COLO829 (cell line): ENCODE measurements at places on chromosomes 7 and 10.

DNA sequence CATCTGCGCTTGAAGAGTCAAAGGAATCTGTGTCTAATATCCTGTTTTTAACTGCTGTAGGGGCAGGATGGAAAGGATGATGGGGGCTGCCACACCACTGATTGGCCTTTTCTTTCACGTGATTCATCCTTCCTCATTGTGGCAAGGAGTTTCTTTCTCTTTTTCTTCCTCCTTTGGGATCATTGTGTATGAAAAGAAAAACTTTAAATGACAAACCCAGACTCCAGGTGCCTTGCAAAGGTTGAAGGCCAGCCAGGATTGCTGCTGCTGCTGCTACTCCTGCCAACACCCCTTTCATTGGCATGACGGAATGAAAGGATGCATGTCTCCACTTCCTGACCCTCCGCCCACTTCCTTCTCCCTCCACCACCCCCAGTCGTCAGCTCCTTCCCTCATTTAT is 6.5 kb upstream of the OIT3 start:
- no peak for DNase-seq

- no peak for DNase-seq
Observed at GRCh38 chr7:100885440-100886141, 3.9 kb downstream of the UFSP1 start.

DNA sequence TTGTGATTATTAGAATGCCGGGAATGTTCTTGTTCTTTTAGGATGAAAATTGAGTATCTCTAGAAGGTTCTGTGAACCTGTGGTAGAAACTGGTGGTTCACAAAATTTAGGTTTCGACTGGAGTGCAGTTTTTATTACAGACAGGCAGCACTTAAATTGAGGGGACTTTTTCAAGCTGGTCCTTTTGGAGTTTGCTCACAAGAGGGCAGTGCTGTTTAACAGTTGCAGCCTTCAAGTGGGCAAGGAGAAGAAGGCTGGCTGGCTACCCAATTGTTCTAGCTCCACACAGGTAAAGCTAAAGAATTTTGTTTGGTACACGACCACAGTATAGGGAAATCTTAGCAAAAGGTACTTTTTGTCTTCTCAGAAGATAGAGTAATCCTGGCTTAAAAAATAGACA is 233.6 kb downstream of the SNX13 start:
- peak; percentile 81 for DNase-seq

DNA sequence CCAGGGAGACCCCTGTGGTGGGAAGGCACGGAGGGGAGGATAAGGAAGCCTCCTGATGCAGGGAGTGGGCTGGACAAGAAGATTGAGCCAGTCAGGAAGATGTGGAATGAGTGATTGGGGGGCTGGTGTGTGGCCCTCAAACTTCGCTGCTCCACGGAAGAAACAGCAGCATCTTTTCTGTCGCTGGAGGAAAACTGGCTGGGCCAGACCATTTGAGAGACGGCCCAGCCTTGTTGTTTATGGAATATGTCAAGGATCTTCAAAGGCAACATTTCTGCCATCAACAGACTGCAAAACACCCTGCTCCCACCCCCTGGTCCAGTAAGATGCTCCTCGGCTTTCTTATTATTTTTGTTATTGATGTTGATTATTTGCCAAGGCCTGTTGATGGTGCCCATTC is 29.4 kb downstream of the PALD1 start:
- DNase-seq = no peak

DNA sequence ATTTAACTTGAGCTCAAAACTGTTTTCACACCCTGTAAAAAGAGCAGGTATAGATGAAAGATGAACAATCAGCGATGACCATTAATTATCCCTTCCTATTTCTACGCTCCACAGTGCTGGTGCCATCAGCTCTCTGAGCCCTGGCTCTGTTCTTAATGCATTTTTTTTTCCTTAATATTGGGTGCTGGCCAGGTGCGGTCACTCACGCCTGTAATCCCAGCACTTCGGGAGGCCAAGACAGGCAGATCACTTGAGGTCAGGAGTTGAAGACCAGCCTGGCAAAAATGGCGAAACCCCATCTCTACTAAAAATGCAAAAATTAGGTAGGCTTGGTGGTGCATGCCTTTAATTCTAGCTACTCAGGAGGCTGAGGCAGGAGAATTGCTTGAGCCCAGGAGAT is 4.2 kb downstream of the STEAP4 start:
- DNase-seq = no peak

GRCh38 chr10:128916383-128916782 is 550.7 kb upstream of the MGMT start:
- DNase-seq = no peak

DNA sequence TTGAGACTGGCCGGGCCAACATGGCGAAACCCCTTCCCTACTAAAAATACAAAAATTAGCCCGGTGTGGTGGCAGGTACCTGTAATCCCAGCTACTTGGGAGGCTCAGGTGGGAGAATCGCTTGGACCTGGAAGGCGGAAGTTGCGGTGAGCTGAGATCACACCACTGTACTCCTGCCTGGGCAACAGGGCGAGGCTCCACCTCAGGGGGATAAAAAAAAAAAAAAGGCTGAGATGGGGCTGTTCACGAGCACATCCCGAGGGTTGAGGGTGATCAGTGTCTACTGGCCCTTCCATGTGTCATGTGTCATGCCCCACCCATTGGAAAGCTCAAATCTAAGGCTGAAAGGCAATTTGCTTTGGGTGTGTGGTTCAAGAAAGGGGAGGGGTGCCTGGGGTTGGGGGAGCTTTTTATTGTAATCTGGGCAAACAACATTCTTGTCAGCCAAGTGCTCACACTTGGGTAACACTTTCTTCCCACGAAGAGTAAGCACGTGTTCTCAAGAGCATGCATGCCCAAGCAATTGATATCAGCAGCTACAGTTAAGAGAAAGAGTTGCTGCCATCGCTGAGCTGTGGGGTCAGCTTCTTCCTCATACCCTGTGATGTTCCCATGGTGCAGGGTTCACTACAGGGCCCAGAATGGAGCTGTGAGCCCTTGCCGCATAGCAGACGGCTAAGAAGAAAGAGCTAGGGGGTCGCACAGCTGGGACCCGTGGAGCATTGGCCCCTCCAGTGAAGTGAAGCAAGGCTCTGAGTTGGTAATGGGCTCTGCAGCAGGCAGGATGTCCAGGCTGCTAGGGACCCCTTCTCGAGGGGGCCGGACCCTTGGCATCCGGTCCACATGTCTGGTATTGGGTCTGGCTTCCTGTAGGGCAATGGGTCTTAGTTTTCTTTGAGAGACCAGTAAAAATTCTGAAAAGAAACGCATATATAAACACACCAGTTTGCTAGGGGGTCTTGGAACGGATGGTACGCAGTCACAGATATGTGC is 9.9 kb upstream of the ACSL5 start:
- no peak for DNase-seq

- DNase-seq = no peak
Observed at GRCh38 chr10:110460111-110460809, 37.4 kb upstream of the DUSP5 start.

DNA sequence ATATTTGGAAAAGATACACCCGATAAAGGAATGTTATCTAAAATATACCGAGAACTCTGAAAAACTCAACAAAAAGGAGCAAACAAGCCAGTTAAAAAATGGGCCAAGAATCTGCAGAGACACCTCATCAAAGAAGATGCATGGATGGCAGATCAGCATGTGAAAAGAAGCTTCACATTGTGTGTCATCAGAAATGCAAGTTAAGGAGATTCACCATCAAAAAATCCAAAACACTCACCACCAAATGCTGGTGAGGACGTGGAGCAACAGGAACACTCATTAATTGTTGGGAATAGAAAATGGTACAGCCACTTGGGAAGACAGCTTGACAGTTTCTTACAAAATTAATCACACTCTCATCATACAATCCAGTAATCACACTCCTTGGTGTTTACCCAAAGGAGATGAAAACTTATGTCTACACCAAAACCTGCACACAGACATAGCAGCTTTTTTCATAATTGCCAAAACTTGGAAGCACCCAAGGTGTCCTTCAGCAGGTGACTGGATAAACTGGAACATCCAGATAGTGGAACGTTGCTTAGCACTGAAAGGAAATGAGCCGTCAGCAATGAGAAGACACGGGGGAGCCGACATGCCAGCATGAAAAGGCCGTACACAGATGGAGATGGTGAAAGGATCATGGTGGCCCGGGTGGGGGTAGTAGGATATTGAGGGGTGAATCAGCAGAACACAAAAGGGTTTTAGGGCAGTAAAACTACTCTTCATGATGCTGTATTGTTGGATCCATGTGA is 27.9 kb upstream of the PWWP2B start:
- no peak for DNase-seq

DNA sequence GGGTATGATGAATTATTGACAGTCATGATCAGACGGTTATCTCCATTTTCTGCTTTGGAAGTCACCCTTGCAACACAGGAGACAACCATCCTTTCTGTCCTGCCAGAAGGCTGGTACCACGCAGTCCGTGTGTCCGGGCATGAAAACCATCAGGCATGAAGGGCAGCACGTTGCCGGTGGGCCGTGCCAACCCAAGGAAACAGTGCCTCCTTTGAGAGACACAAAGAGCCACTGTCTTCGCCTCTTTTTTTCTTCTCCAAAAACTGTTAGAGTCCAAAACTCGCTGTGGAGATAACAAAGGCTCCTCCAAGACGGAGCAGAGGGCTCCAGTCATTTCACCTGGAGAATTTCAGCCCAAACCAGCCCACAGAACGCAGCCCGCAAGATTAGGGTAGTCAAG is 60.4 kb upstream of the ARHGAP21 start:
- peak; percentile 82 for DNase-seq

GRCh38 chr7:17593819-17594419 is 295.5 kb downstream of the AHR start:
- no peak for DNase-seq

DNA sequence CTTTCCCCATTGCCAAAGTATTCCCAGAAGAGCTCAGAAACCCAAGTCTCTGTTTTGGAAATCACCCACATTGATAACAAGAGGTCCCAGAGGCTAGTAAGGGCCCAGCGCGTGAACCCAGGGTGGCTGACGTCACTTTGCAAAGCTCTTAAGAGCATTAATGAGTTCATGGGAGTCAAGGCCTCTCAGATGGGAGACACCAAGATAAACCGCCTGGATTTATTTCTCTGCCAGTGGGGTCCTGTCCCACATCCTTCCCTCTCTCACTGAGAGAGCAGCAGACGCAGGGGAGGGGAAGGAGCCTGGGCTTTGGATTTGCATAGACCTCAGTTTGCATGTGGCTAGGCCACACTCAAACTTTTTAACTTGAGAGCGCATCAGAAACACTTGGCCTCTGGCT is 184.8 kb upstream of the PDE1C start:
- no peak for DNase-seq

DNA sequence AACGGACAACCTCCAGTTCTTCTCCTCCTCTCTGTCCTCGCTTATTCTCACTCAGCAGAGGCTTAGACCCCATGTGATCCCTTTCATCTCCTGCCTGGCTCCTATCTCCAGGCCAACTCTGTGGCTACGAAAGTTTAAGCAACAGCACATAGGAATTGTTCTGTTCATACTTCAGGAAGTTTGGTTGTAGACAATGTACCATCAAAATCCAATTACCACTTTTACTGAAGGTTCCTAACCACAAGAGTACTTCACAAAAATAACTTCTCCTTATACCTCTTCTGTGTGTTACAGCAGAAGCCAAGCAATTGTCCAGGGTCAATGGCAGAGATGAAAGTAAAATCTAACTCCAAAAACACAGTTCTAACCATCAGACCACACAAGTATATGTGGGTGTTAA is 80.0 kb downstream of the SLC25A13 start:
- no peak for DNase-seq

DNA sequence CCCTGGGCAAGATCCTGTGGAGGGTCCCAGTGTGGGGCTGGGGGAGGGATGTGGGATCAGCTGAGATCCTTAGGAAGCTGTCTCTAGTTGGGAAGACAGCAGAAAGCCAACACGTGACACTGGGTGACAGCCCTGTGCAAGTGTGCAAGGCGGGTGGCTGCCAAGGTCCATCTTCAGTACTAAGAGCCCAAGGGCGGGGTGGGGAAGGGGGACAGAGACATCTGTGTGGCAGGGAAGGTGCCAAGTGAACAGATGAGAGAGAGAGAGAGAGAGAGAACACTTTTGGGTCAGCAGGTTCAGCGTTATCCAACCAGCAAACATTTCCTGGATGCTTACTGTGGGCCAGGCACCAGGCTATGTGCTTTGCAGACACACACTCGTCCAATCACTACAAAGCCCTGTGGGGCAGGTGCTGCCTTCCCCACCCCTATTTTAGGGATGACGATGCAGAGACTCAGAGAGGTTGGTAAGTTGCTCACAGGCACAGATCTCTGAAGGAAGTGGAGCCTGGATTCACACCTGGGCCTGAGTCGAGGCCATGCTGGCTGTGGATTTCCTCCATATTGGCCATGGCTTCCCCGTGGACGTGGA is 135.7 kb downstream of the GRK5 start:
- no peak for DNase-seq

DNA sequence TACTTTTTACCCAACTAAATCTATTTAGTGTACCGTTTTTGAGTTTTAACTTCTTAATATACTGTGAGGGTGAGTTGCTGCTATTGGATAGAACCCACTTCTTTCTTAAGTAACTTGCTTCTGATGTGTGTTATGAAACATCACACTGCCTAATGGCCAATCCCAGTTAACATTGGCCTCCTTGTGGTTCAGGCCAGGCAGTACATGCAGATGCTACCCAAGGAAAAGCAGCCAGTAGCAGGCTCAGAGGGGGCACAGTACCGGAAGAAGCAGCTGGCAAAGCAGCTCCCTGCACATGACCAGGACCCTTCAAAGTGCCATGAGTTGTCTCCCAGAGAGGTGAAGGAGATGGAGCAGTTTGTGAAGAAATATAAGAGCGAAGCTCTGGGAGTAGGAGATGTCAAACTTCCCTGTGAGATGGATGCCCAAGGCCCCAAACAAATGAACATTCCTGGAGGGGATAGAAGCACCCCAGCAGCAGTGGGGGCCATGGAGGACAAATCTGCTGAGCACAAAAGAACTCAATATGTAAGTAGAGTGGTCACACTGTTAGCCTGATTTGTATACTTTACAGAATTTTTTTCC is 39.7 kb downstream of the TES start:
- DNase-seq = peak; percentile 43

DNA sequence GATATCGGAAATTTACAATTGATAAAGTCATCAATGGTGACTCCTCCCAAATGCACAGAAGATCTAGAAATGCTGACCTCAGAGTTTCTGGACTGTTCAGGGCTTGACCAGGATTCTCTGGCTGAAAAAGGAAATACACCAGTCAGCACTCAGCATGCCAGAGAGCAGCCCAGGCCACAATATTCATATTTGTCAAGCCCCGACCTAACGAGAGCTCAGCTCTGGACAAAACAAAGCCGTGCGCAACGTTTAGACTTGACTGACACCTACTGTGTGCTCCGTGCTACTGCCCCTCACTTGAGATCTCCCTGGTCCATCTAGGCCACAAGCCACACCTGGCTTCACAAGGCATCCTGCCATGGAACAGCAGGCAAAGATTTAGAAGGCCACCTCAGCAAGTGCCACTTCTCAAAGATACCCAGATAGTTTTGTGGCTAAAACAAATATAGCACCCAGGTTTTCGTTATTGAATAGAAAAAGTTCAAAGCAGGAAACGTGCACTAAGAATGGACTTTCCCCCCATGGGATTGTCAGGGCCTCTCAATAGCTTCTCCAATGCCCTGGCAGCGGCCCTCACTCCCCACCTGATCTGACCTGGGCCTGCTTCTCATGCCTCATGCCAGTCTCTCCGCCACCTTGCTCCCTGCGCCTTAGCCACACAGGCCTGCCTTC is 218.3 kb downstream of the FAM107B start:
- DNase-seq = no peak
